ENCODE measurements at places on chromosomes 16 and 17. TPM values are rescaled to one million over a fixed set of nuclear protein-coding genes. Genes with fewer than 3 reads are reported as not detected.
A peak's percentile ranks its signal among the peaks of the same experiment; 100 is the strongest.

SNAI3 gene
- polyA plus RNA-seq: 7.9 TPM

- DNase-seq: no peak
These were observed 54.8 kb downstream of the CHD9NB start for GRCh38 chr16:52997922-52998321.

DNA sequence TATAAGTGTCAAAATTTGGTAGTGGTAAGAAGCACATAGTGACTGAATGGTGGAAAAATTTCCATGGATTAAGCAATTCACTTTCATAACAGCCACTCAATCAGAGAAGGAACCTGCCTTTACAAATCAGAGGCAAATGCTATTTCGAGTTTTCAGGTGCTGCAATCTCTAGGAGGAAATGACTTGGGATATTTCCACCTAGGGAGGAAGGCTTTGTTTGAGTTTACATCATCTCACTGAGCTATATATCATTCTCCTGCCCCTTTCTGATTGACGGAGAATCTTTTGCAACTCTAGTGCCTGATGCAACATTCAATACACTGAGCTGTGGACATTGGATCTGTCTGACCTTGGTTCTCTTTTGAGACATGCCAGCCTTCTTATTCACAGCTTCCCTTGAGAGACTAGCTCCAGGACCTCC lies 26.3 kb downstream of the MARCHF10 start:
- DNase-seq: no peak

ATMIN gene
- 28.2 TPM for polyA plus RNA-seq

DNA sequence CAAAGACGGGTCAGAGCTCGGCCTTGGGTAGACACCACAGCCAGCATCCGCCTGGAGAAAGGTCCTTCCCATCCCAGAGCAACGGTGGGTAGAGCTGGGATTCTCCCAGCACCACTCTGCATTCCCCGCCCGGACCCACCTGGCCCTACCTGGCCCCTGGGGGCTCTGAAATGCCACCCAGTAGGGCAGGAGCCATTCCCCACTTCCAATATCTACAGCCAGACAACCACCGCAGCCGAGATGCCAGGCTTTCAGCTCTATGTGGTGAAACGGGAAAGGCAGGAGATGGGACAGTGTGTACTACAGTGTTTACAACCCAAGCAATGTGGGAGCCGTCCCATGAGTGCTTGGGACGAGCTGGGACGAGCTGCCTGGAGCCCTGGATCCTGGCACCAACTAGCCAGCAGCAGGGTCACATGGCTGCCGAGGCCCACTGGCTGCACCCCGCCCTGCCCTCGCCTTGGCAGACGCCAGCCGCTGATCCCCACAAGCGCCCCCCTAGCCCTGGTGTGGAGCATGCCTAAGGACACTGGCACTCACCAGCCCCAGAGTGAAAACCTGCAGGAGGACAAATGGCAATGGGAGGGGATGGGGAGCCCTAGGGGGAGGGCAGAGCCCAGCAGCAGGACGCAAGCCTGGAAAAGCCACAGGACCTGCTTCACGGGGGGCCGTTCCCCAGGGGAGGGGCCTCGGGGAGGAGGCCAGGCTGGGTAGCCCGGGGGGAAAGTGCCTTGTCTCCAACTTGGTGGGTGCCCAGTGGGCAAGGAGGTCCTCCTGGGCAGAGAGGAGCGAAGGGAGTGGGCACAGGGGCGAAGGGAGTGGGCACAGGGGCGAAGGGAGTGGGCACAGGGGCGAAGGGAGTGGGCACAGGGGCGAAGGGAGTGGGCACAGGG lies 13.5 kb downstream of the TMC6 start:
- no peak for DNase-seq

GRCh38 chr17:34572483-34572882 lies 6.9 kb upstream of the TMEM132E start:
- DNase-seq: no peak

TBC1D26 gene
- 0.35 TPM for polyA plus RNA-seq

CTF1 gene
- polyA plus RNA-seq: 12.8 TPM

DNA sequence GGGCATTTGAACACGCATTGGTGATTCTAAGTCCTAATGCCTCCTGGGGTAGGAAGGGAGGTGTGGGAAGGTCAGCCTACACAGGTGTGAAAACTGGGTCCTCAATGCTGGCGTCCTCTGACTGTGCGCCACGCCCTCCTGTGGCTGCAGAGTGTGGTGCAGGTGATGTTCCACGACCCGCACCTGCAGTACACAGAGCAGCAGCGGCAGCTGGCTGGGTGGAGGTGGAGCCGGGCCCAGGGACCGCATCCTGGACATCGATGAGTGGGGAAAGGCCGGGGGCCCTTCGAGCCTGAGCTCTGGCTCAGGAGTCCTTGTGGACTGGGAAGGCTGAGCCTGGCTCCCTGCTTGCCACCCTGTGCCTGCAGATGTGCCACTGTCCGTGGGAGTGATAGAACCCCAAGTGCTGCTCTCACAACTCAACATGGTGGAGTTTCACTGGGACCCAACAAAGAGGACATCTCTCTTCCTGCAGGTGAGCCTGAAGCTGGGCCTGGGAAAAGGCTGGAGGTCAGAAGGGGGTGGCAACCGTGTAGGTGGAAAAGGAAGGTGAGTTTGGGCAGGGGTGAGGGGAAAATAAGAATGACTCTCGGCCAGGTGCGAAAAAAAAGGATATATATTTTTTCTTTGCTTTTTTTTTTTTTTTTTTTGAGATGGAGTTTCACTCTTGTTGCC lies 14.0 kb upstream of the STAC2 start:
- DNase-seq: no peak

KRT39 gene
- 7.2 TPM for polyA plus RNA-seq

DNA sequence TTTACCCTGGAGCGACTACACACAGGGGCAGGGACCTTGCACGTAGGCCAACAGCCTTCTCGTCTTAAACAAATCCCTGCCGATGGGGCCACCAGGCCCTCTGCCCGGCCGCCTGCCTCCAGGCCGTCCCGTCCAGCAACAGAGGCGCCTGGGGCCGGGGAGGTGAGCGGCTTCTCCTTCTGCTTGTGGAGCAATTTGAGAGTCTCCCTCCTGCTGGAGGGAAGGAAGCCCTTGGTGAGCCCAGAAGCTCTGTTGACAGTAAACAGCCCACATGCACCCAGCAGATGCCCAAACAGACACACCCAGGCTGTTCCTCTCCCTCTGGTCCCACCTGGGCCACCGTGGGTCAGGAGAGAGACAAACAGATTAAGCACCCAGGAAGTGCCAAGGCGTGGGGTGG lies 8.1 kb downstream of the SLC43A2 start:
- no peak for DNase-seq

DNA sequence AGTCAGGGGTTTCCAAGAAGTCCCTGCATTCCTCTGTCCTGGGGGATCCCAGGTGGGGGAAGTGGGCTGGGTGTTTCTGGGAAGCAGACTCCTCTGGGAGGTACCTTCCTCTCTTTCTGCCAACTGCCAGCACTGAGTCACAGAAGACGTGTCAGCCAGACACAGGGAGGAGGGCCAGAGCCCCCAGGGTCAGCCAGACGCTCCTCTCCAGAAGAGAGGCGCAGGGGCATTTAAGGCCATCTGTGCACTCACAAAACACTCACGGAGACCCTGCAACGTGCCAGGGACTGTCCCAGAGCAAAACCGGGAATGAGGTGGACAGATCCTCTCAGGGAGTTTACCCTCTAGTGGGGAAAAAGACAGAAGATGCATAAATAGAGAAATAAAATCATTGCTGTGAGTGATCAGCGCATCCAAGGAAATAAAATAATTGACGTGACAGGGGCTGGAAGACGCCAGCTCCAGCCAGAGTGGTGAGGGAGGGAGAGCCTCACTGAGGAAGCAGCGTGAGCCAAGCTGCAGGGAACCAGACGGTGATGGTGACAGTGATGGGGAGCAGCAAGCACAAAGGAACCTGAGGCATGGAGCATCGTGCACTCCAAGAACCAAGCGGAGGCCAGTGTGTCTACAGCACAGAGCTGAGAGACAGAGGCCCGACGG lies 105.4 kb downstream of the ZNF423 start:
- no peak for DNase-seq

PDILT gene
- polyA plus RNA-seq: not detected

- no peak for DNase-seq
These were observed 147.1 kb downstream of the FOXL1 start for GRCh38 chr16:86725401-86725800.

DNA sequence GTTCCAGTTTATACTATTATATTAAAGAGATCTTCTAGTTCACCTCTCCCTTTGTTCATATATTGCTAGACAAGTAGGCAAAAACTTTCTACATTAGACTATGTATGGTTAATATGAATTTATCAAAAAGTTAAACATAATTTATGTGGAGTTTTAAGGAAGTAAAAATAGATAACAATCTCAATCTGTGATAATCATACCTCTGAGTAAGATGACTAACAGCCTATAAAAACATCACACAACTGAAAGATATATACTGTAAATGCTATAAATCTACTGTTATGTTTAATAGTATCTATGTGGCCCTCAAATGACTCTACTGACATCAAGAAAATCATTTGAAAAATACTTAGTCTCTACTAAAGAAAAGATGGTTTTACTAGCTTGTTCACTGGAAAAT lies 37.1 kb downstream of the AP1G1 start:
- no peak for DNase-seq

DNA sequence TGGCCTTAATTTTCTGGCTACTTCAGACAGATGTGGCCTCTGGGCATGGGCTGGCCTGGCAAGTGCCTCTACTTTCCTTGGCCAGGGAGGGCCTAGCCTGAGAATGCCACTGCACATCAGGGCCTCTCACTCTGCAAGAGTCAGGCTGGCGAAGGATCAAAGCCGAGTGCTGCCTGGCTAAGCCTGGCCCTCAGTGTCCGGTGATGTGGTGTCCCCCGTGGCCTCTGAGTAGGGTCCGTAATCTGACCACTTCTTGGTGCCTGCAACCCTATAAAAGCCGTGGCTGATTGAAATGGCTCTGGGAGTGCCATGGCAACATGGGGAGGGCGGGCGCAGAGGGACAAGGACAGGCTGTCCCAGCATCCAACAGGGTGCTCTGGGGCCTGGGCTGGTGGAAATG lies 30.2 kb downstream of the TBX4 start:
- no peak for DNase-seq

- DNase-seq: peak; percentile 14
These were observed 411.0 kb downstream of the CPPED1 start for GRCh38 chr16:12392585-12393091.

ABAT gene
- polyA plus RNA-seq: 17.7 TPM

DNA sequence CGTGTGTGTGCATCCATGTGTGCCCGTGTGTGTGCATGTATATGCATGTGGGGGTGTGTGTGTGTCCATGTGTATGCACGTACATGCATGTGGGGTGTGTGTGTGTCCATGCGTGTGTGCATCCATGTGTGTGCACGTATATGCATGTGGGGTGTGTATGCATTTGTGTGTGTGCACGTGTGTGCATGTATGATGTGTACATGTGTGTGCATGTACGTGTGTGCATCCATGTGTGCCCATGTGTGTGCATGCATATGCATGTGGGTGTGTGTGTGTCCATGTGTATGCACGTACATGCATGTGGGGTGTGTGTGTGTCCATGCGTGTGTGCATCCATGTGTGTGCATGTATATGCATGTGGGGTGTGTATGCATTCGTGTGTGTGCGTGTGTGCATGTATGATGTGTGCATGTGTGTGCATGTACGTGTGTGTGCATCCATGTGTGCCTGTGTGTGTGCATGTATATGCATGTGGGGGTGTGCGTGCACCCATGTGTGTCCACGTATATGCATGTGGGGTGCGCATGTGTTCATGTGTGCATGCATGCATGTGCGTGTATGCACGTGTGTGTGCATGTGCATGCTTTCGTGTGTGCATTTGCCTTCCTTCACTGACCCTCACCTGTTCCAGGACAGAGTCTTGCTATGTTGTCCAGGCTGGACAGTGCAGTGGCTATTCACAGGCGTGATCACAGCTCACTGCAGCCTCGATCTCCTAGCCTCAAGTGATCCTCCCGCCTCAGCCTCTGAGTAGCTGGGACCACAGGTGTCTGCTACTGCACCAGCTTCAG lies 129.6 kb upstream of the TNRC6C start:
- DNase-seq: no peak

DNA sequence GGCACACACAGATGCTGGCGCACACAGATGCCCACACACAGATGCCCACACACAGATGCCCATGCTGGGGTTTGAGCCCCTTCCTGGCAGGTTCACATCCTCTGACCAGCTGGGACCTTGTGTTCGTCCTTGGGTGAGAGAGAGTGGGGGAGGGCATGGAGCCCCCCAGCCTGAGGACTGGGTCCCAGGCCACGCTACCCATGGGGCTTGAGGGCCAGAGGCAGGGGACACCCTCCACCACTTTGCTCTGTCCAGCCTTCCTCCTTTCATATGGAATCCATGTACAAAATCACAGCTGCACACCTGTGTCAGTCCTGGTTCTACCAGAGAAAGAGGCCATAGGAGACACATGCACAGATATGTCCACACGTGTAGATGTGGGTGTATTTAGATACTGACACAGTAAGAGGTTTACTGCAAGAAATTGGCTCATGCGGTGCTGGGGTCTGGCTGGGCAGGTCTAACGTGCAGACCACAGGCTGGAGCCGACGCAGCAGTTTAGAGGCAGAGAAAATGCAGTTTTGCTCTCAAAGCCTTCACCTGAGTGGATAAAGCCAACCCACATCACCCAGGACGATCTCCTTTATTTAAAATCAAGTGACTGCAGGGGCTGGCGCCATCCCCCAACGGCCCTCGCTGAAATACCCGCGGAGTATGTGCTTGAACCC lies 10.8 kb downstream of the SLC22A31 start:
- no peak for DNase-seq

GRCh38 chr16:66476328-66477027 lies 49.4 kb downstream of the BEAN1 start:
- DNase-seq: no peak

RAMP2 gene
- polyA plus RNA-seq: 64.1 TPM

Measured in forelimb muscle (tissue), 1 donor.